ENCODE measurements at places on chromosomes 6 and 20.

GRCh38 chr6:143569040-143569439 lies 57.5 kb upstream of the FUCA2 start:
- no peak for DNase-seq

- DNase-seq: no peak
These were observed at the start of gene SLC22A7 for GRCh38 chr6:43297644-43298564. SLC22A7 (plus strand) TSS chr6:43298260; CDS start chr6:43298359, 99 bp downstream.

GRCh38 chr6:122014961-122015360 lies 384.5 kb upstream of the HSF2 start:
- DNase-seq: no peak

DNA sequence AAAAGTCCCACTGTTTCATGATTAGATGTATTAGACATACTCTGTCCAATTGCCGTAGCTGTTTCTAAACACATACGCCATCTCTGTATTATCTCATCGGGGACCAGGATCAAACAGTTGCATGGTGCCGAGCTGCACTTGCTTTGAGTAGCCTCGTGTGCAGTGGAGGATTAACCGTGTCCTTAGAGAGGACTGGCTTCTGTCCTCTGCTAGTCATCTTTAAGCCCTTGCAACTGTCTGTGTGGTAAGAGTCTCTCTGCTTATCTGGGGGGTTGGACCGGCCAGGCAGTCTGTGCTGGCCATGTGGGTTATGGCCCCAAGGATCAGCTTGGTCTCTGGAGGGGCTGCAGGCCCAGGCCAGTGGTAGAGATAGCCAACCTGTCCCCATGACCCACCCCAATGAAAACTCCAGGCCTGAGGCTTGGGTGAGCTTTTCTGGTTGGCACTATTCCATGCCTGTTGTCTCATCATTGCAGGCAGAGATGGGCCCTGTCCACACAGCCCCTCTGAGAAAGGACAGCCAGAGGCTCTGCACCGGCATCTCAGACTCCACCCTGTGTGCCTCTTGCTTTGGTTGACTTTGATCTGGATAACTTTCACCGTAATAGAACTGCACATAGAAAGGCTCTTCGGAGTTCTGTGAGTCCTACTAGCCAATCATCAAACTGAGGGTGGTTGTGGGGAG lies 137.3 kb upstream of the SNX9 start:
- no peak for DNase-seq

DNA sequence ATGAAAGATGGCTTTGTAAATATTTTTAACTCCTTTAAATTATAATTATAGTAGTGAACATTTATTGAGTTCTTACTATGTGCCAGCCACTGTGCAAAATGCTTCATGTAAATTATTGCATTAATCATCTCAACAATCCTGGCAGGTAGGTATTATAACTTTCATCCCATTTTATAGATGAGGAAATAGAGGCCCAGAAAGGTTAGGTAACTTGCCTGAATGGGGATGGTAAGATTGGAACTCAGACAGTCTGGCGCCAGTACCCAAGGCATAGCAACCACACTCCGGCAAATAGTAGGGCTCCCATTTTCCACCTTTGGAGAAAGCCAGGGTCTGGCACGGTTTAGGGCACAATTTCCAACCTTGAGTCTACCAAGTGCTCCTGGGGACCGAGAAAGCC lies 129.8 kb downstream of the VEGFA start:
- DNase-seq: no peak

DNA sequence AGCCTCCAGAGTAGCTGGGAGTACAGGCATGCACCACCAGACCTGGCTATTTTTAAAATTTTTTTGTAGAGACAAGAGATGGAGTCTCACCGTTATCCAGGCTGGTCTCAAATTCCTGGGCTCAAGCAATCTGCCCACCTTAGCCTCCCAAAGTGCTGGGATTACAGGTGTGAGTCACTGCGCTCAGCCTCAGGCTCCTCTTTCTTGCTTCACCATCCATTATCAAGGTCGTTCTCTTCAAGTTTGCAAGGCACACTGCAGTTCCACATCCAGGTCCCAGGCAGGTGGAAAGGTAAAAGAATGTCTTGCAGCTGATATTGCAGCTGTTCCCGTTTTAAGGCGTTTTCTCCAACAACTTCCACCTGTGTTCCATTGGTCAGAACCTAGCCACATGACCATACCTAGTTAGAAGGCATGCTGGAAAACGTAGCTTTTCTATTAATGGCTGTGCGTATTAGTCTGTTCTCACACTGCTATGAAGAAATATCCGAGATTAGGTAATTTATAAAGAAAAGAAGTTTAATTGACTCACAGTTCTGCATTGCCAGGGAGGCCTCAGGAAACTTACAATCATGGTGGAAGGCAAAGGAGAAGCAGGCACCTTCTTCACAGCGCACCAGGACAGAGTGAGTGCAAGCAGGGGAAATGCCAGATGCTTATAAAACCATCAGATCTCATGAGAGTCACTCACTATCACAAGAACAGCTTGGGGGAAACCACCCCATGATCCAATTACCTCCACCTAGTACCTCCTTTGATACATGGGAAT lies 51.7 kb downstream of the PCNA start:
- DNase-seq: no peak

- DNase-seq: no peak
These were observed 619.4 kb upstream of the CDH4 start for GRCh38 chr20:60632391-60633262.

DNA sequence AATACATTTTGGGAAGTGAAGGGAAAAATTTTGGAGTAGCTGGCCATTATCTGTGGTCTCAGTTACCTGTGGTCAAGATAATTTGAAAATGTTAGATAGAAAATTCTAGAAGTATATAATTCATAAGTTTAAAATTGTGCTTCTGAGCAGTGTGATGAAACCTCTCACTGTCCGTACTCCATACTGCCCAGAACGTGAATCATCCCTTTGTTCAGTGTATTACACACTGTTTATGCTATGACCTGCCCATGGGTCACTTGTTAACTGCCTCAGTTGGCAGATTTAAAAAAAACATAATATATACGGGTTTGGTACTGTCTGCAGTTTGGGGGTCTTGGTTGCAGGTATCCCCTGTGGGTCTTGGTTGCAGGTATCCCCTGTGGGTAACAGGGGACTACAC lies 4.1 kb upstream of the CALHM5 start:
- DNase-seq: no peak

DNA sequence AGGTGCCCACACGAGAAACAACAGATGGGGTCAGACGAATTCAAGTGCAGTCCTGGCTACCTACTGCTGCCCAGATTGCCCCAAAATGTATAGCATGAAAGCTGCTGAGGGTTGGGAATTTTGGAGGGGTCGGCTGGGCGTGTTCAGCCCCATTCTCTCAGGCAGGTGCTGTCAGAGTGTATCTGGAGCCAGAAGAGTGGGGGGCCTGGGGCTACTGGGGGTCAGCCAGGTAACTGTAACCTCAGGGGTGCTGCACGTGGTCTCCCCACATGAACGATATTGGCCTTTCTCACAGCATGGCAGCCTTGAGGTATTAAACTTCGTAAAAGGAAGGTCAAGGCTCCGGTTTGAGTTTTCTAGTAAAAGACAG lies 14.6 kb downstream of the SYNDIG1 start:
- DNase-seq: no peak

- DNase-seq: no peak
These were observed 143.3 kb downstream of the UST start for GRCh38 chr6:148890096-148890495.

DNA sequence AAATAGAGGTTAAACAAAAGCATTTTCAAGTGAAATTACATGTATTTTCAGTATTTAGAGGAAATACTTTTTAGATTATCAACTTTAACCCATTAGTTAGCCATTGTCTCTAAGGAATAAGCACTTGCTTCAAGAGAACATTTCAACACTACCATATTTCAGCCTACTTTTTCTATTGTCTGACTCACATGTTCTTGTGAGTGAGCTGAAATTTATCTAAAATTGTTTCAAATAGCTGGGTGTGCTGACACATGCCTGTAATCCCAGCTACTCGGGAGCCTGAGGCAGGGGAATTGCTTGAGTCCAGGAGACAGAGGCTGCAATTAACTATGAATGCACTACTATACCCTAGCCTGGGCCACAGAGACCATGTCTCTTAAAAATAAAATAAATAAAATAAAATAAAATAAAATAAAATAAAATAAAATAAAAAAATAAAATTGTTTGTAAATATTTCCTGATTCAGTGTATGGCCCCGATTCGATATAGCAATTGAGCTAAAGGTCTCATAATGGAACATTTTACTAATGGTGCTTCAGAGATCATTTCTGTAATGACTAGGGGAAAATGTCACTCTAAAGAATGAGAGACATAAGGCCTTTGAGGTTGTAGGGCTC lies 324.6 kb upstream of the PLCB4 start:
- no peak for DNase-seq

GRCh38 chr20:33702861-33703260 lies 16.7 kb upstream of the E2F1 start:
- no peak for DNase-seq

DNA sequence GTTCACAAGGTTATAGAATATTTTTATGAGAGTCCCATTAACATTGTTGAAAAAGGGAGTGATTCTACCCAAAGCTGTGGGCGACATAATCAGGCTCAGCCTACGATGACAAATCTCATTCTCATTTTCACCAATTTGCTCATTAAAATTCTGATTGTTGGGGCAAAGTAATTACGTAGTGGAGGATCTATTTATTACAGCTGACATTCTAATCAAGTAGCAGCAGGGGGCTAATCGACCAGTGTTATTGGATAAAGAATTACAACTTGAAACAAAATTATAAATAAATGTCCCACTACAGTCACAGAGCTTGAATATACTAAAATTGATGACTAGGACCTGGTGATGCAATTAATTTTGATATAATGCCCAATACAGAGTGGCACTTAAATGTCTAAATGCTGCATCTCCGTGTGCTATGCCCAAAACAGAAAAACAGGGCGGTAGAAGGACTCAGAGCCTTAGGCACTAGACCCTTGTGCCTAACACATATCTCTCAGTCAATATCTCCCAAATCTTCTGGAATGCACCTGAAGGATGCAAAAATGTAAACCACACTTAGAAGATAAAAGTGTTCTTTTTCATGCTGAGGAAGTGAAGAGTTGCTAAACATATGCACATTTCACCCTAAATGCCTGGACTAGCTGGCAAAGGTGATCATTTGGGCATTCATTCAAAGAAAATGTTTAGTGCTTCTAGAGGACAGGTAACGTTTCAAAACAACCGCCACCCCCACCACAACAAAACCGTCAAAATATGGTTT lies 88.3 kb downstream of the CD24 start:
- DNase-seq: no peak
